ENCODE measurements at places on chromosomes 7 and 10.

DNA sequence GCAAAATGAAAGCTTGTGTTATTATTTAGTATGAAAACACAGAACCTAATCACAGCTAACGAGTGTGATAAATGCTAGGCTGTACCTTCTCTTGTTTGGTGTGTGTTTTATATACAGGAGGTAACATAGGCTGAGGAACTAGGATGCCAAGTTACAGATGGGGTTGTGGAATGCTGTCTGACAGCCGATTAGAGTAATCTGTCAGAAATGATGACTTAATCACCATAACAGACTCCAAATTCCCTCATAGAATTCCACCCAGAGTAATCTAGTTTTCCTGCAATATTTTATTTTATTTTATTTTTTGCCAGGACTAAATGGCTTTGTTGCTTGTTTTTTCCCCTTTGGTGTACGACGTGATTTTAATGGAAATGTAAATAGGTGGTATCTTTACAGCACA, 221.2 kb downstream of the CELF2 start:
- DNase-seq = no peak

DNA sequence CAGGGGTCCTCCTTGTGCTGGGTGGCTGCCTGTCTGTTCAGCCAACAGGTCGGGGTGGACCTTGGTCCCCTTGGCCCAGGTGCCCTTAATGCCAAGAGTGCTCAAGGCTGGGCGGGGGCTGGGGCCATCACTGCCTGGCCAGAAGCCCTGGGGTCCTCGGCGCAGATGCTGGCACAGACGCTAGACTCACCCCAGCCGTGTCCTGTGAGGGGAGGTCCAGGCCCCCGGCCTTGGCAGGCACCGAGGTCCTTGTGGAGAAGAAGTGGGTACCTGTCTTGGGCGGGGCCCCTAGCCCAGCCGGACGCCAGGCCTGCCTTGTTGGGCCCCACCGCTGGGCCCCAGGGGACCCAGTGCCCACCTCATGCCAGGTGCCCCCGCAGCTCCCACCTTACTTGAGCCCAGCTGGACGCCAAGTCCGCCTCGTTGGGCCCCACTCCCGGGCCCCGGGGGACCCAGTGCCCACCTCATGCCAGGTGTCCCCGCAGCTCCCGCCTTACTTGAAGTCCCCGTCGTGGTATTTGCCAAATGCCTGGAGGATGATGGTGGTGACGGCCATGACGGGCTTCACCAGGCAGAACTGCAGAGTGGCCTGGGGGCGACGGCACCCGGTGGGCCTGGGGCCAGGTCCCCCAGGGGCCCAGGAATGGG, 6.5 kb downstream of the TMEM184A start:
- no peak for DNase-seq

GRCh38 chr10:17196045-17196444, 5.4 kb downstream of the TRDMT1 start:
- no peak for DNase-seq

- DNase-seq = no peak
Measured at GRCh38 chr10:73998623-73998928, 660 bp downstream of the VCL start.

DNA sequence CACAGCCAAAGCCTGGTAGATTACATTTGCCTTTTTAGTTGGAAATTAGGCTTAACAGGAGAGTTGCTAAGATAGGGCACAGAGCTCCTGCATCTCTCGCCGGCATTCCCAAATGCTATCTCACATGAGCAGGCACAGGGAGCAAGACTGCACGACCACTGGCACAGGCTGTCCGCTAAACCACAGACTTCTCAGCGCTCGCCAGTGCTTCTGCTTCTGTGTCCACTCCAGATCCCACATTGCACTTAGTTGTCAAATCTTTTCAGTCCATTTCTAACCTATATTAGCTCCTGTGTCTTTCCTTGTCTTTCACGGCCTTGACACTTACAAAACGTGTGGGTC, 138.9 kb downstream of the EGFR start:
- DNase-seq = no peak

- DNase-seq = no peak
Measured at GRCh38 chr10:117165538-117166417, 27.7 kb upstream of the VAX1 start.

GRCh38 chr7:36949711-36950600, 225.7 kb upstream of the AOAH start:
- no peak for DNase-seq

- no peak for DNase-seq
Measured at GRCh38 chr7:38796626-38797501, 112.1 kb downstream of the VPS41 start.

- DNase-seq = no peak
Measured at GRCh38 chr10:23505797-23506465, 67.1 kb downstream of the OTUD1 start.

GRCh38 chr7:66043681-66044497, 31.7 kb upstream of the ASL start:
- no peak for DNase-seq

DNA sequence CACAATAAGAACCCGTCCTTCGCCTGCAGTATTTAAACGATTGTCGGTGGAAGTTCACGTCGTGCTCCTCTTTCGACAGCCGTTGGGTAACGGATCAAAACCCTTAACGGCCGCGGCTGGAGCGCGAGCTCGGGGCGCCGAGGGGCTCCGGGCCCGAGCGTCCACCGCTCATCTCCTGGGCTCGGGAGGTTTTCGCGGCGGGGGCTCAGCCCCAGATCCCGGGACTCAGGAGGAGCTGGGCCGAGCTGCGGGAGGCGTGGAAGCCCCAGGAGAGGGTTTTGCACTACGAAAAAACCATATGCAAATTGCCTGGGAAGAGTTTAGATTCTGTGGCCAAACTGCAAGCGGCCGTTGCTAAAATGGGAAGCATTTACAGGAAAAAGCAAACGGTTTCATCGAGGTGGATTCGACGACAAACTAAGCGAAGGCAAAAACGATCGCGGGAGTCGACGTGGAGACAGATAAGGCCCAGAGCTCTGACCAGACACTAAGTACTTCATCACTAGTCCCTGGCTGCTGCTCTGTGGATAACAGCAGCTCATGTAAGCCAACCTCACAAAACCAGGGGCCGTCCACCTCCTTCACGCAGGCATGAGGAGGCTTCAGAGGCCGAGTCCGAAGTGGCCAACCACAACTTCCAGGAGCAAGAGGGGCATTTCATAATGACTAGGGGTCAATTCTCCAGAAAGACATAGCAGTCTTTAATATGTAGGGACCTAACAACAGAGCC, 129.7 kb downstream of the MARCHF5 start:
- no peak for DNase-seq

DNA sequence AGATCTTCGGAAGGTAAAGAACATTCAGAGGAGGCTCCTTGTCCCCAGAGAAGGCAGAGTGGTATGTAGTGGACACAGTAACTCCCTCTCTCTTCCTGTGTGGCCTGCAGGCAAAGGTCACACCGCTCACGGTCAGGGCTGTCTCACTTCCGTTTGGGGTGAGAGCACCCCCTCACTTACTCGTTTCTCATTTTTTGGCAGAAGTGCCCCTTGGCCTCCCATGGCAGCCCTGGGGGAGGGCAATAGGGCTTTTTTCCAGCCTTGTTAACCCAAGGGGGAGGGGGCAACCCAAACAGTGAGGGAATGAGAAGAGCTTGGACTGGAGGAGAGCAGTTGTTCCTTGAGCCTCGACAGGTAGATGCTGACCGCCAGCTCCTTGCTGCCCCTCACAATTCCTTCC, 31.8 kb upstream of the SRGN start:
- no peak for DNase-seq

GRCh38 chr10:97197030-97197500, 11.3 kb upstream of the SLIT1 start:
- DNase-seq = no peak

- no peak for DNase-seq
Measured at GRCh38 chr10:7274293-7274692, 136.5 kb downstream of the SFMBT2 start.

DNA sequence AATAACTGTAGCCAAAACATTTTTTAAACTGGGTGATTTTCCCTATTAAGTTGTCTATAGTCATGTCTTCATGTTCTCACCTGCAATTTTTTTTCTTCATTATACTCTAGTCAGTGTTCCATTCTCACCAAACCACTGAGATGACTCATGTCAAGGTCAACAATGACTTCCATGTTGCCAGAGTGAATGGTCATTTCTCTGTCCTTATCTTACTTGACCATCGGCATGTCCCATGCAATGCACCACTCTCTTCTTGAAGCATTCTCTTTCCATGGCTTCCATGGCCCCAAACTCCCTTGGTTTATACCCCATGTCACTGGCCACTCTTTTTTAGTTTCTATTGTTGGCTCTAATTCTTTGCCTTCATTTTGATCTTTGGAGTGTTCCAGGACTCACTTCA, 173.9 kb downstream of the PPP1R17 start:
- no peak for DNase-seq

GRCh38 chr10:110058212-110058611, 50.4 kb downstream of the ADD3 start:
- DNase-seq = no peak

Measured in stimulated activated CD4-positive, alpha-beta T cell treated with anti-CD3 and anti-CD28 coated beads, TNF-alpha, amount 100 ng/mL, for 48 hours (primary cell).